ENCODE measurements at places on chromosomes 13 and 19. TPM values are rescaled to one million over a fixed set of nuclear protein-coding genes. Genes with fewer than 3 reads are reported as not detected.
A peak's percentile ranks its signal among the peaks of the same experiment; 100 is the strongest.

The CCNA1 gene
- not detected for total RNA-seq

The FOSB gene
- total RNA-seq, result 0.32 TPM

The LILRB2 gene
- 2.9 TPM for total RNA-seq

The SHISA7 gene
- not detected for total RNA-seq

The MZF1 gene
- 10.0 TPM for total RNA-seq

The SIGLEC9 gene
- 2.9 TPM for total RNA-seq

The SIGLEC8 gene
- total RNA-seq, result 0.08 TPM

The TICAM1 gene
- 7.3 TPM for total RNA-seq

The ADGRE2 gene
- total RNA-seq, result 0.87 TPM

- DNase-seq, result no peak
Measured at GRCh38 chr13:22468045-22468444, 712.7 kb upstream of the SGCG start.

DNA sequence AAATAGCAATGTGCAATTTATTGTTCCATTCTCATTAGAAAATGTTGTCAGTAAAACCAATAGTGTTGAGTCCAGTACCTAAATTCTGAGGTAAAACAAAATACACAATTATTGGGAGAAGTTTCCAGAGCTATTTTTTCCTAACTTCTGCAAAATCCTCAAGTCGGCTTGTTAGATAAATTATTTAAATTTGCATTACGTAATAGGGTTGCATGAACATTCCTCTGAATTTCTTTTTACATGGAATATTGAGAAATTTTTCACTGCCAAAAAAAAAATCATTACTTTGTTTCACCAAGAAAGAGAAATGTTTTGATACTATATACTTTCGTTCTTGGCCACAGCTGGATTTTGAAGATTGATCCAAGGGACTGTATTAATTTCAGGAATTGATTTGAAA is 1.5 kb downstream of the ZNF507 start:
- no peak for DNase-seq

- no peak for DNase-seq
Measured at GRCh38 chr13:24276861-24277260, 32.5 kb upstream of the C1QTNF9 start.

DNA sequence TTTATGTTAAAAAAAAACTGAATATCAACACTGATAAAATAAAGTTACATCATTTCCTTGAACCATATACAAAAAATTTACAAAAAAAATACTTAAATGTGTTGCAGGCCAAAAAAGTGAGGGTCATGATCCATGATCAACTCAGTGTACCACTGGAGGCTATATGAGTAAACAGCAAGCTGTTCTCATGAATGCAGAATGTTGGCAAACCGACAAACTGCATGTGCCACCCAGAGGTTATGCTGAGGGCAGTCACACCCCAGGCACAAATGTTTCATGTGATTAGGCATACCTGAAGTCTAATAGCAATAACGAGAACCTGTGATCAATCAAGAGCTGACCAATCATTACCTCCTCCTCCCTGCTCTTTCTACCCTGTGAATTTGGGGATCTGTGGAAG is 91.9 kb downstream of the ZNF431 start:
- DNase-seq, result no peak

DNA sequence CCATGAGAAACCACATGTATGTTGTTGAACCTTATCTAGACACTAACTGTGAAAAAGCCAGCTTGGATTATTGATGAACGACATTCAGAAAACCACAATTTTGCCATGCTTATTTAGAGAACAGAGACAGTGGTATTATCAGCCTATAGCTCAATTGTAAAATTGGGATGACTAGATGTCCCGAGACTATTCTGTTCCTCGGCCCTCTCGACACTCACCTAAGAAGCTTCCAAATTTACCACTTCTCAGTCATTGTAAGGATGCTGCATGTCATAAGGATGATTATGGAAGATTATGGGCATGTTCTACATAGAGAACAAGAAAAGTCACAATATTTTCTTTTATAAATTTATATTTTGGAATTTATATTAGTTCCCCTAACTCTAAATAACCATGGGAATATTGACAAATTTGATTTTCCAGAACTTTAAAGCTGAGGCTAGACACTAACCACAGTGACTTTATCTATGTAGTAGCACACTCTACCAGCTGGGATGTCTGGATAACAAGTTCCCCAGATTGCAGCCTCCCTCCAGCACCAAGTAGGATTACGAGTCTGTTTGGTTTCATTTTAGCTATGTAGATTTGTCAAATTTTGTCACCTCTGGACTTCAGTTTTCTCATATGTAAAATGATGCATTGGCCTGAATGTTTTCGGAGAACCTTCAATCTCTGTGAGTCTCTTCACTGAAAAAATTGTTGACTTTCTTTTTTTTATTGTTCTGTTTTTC is 513.6 kb downstream of the IRS2 start:
- no peak for DNase-seq

GRCh38 chr19:12205296-12205695 is 42.4 kb downstream of the ZNF136 start:
- DNase-seq, result no peak

- no peak for DNase-seq
Measured at GRCh38 chr13:47215736-47216135, 318.9 kb upstream of the HTR2A start.

GRCh38 chr13:77820431-77821149 is 98.0 kb downstream of the EDNRB start:
- no peak for DNase-seq

DNA sequence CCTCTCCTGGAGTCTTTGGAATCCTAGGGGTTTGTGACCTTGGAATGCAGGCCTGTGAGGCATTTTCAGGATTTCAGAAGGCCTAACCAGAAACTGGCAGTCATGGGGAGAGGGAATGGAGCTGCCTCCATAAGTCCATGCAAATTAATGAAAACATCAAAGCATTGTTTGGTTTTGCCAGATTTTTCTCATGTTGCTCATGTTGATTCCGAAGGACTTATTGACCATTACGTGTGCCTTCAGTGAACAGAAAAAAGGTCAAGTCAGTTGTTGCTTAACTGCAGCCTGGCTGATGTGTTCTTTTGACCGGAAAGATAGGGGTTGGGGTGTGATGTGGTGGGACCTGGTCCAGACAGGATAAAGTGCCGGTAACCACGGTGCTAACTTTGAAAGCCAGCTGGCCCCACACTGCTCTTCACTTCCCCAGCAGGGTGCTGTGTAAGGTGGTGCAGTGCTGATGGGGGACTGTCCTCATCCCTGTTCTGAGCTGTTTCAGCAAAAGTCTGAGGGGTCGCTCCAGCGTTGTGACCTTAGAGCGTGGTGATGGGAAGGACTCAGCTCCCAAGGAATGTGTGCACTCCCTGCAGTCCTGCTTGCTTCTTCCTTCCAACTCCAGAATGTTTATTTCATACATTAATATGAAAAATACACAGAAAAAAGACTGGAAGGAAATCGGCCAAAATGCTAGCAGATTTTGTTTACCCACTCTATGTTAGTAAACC is 3.5 kb downstream of the RNF113B start:
- no peak for DNase-seq

GRCh38 chr19:16541526-16542044 is 652 bp downstream of the CHERP start:
- peak; percentile 31 for DNase-seq

DNA sequence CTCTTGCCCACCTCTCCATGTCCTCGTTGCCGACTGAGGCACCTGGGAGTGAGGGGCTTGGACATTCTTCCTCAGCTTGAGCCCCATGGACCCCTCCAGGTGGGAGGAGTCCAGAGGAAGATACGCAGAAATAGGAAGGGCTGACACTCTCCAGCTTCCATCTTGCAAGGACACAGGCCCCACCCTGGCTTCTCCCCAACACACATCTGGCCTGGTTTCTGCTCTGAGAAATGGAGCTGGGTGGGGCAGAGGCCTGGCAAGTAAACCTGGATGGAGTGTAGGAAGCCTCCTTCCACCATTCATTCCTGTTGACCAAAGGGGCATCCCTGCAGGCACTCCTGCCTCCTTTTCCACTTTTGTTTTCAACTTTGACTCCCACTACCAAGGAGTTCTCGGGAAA is 50.5 kb downstream of the NFIX start:
- no peak for DNase-seq
